ENCODE measurements at places on chromosomes 7 and 10. TPM values are rescaled to one million over a fixed set of nuclear protein-coding genes. Genes with fewer than 3 reads are reported as not detected.
A peak's percentile ranks its signal among the peaks of the same experiment; 100 is the strongest.

SPDYE18 gene
- 0.11 TPM for polyA plus RNA-seq

GRCh38 chr7:27165089-27165995 lies at the start of gene HOXA9:
Gene HOXA9, minus strand, starts transcription at chr7:27165537. Its CDS starts 80 bp downstream, at chr7:27165457.
- DNase-seq = peak; percentile 75

SH2D4B gene
- polyA plus RNA-seq = not detected

SYT15B gene
- polyA plus RNA-seq = 0.03 TPM

GRCh38 chr7:139683137-139683921 lies 94.5 kb downstream of the HIPK2 start:
- peak; percentile 90 for DNase-seq

ANKRD30A gene
- polyA plus RNA-seq = not detected

DNA sequence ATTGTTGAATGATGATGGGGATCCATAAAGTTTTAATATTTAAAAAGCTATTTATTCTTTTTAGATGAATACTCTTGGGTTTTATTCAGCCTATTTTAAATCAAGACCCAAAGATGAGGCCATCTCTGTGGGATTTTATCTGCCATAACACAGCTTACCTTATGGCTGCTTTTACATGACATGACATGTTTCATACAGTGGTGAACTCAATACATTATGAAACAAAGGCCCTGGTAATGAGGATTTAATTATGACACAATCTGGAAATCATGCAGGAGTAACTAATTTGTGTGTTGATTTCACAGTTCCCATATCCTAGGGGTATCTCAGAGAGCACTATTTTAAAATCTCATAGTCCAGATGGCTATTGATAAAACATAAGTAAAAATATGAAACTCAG lies 661.8 kb upstream of the FZD8 start:
- no peak for DNase-seq

- DNase-seq = no peak
Observed at GRCh38 chr7:73833251-73833919, 2.6 kb downstream of the CLDN4 start.

METTL2B gene
- polyA plus RNA-seq = 28.8 TPM

DNA sequence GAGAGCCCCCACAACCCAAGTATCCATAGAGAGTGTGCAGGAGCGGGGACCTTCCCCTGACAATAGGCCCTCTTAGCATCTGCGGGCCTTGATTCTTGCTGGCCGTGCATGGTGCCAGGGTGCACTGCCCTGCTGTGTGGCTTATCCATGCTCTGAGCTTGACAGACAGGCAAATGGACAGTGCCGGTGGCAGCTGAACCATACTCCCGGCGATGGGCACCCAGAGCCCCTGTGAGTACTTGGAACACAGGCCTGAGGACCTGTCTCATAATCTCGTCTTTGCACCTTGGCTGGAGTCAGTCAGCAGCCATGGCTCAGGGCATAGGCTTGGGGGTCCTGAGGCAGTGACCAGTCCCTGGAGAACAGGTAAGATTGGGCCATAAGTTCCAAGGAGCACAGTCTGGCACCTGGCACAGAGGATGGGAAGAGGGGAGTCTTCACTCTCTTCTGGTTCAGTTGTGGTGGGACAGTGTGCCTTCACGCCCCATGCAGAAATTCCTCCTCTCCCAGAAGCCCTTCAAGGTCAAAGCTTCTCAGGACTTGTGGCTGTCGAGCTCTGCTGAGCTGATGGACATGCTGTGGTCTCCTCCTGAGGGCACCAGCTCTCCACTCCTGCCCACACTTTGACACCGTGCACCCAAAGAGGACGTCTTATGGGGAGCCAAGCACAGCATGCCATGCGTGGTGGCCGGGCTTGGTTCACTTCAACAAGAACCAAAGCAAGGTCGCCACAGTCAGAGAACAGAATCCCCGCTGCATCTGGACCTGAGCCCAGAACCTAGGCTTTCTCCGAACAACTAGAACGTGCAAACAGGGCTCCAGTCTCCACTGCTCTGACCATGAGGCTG lies 59.4 kb upstream of the CAMK2B start:
- DNase-seq = no peak

- DNase-seq = no peak
Observed at GRCh38 chr10:59895629-59896116, 10.7 kb downstream of the CCDC6 start.

GRCh38 chr7:90455163-90456030 lies 14.0 kb upstream of the PTTG1IP2 start:
- DNase-seq = peak; percentile 69

CYP2W1 gene
- polyA plus RNA-seq = not detected

DNA sequence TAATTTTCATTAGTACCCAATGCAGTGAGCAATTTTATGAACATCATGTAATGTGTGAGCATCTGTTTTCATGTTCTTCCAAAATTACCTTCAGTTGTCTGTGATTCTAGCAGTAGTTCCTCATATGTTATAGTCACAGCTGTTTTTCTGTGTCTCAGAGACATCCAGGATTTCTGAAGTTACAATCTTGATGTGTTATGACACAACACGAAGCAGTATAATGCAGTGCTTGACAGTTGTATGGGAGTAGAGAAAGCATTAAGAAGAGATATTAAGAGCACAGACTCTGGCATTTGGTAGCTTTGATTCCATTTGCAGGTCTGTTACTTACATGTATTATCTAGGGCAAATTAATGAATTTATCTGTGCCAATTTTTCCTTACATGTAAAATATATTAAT lies 414.7 kb upstream of the PCDH15 start:
- DNase-seq = no peak

EBLN1 gene
- polyA plus RNA-seq = not detected

CFAP46 gene
- polyA plus RNA-seq = 0.64 TPM

DNA sequence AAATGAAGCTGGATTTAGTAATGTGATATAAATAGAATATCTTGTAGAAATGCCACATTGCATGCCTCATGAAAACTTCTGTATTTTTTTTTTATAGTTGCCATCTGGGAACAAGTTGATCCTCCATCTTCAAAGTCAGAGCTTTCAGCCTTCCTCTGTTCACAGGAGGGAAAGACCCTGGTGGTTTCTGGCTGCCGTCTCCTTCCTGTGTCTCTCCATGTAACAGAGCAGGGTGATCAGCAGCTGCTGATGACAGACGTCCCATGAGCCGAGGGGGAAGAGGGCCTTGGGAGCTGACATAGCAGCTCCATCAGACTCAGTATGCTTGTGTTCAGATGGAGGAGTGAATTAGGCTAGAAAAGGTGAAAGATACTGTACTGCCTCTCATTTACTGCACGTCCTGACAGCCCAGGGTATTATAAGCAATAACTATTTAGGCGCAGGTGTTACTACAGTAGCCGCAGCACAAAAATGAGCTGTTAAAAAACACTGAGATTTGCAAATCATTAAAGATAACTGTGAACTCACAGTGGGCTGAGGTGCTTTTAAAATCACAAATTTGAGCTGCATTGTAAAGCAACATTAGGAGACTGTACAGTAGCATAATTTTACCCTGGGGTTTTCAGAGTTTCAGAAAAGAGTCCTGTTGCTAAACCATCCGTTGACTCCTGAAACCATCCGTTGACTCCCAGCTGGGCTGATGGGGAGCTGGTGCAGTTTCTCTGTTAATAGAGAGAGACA lies 103.3 kb downstream of the CFAP58 start:
- DNase-seq = no peak

DNA sequence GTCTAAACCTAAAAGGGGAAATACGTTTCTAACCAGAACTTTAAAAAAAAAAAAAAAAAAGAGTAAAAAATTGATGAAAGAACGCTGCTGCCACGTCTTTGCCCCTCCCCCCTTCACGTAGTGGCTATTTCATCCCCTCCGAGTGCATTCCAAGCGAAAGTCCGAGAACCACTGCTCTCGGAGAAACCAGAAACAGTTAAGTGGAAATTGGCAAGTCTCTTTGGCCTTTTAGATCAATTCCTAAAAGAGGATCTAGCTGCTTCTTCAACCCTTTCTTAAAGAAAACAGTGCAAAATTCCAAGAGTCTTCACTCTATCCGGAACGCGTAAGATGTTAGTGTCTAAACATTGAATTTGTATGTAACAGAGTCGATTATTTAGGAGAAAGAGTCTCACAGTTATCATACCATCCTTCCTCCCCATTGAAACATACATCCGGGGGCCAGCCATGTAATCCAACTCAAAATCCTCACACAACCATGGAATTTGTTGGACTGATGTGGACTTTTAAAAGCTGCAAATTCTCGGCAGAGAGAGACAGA lies 1.1 kb downstream of the P4HA1 start:
- DNase-seq = peak; percentile 82

ARMS2 gene
- not detected for polyA plus RNA-seq

DNA sequence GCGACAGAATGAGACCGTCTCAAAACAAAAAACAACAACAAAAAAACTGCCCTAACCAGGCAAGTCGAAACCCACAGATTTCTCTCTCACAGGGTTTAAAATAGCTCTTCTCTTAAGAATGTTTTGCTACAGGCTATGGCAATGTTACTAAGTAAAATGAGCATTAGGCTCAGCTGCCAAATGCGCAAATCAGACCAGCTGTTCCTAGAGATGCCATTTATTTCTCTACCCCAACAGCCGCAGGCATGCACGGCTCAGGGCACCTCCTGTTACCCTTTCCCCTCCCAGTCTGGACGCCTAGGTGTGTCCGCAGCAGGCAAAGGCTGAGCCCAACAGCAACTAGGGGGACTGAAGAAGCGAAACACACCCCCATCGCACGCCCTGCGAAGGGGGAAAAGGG lies 168.3 kb upstream of the MBL2 start:
- no peak for DNase-seq

- peak; percentile 38 for DNase-seq
Observed at GRCh38 chr7:36526863-36527548, 137.3 kb downstream of the ANLN start.

DNA sequence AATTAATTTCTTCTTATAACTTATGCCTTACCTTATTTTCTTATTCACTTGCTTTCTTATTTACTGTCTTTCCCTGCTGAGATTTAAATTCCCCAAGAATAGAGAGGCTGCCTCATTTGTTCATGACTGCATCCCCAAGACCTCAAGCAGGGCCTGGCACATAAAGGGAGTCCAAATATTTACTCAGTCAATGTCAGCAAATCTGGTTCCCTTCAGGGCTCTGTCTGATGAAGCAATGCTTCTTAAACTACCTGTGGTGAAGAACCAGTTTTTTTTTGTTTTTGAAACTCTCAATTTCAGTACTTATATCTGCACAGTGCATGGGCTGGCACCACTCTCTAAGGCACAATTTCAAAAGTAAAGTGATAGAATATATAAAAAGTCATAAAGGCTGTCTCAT lies 4.7 kb downstream of the ZNF239 start:
- no peak for DNase-seq

- no peak for DNase-seq
Observed at GRCh38 chr7:41205600-41205999, 497.3 kb downstream of the INHBA start.

- peak; percentile 51 for DNase-seq
Observed at GRCh38 chr10:84329196-84329611, 815 bp downstream of the CCSER2 start.

- DNase-seq = no peak
Observed at GRCh38 chr7:2624293-2624886, 7.4 kb upstream of the TTYH3 start.

DNA sequence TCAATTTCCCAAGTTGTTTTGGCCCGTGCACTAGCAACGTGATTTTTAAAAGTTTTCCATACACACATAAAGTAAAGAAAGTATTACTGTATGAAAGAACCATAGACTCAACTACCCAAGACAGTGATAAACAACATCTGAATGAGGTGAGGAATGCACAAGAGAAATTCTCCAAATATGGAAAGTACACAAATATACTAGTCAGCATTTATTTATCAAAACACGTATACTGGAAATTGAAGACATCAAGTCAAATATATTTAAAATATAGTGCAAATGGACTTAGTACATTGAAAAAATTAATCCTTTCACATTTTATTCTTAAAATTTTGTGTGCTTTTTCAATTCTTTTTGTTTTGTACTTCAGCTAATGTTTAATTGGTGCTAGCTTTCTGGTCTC lies 143.6 kb downstream of the ARL4A start:
- DNase-seq = no peak

GRCh38 chr10:111338035-111338434 lies 261.2 kb downstream of the ADRA2A start:
- DNase-seq = no peak

DNA sequence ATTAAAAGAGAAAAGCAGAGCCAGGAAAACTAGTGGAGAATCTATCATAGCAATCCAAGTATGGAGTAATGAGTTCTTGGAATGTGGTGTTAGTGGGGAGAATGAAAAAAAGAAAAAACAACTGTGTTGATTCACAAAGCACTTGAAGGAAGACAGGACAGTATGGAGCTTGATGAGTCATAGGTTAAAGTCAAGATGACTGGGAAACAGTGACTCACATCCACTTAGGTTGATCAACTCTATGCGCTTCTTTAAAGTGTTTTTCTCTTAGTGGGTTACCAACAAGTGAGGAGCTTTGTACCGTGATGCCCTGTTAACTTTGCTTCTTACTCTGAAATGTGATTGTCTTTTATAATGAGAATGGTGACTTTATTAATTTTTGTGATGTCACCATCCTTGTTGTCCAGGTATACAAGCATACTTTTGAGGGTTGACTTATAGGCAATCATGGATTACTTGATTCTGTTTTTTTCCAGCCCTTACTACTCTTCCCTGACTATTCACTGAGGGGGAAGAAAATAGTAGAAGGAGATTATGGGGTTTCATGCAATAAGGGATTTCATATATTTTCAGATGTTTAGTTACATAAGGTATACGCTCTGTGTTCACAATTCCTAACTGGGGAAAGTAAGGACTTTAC lies 32.1 kb upstream of the MDFIC start:
- peak; percentile 96 for DNase-seq

Measured in fibroblast of lung (primary cell).